ENCODE measurements at places on chromosomes 13 and 19.
A peak's percentile ranks its signal among the peaks of the same experiment; 100 is the strongest.

GRCh38 chr13:22031702-22032286, 360.9 kb downstream of the FGF9 start:
- no peak for DNase-seq

- no peak for DNase-seq
Measured at GRCh38 chr13:23965346-23965745, 68.0 kb upstream of the C1QTNF9B start.

DNA sequence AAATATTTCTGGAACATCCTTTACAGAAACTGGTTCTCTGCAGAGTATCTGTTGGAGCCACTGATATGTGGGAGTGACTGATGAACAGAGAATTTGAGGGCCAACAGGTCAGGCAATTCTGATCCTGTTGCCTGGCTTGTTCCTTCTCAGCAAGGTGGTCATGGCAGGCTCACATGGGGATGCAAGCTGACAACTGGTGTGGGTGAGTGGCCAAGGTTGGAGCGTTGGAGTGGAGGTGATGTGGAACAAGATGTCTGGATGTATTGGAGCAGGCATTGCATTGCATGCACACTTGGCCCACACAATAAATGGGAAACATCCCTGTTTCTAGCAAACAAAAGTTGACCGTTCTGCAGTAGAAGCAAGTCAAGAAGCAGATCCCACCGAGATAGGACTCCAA, 380.7 kb downstream of the ZNF536 start:
- no peak for DNase-seq

- no peak for DNase-seq
Measured at GRCh38 chr19:44725251-44725650, 23.3 kb upstream of the BCL3 start.

- DNase-seq = peak; percentile 84
Measured at GRCh38 chr19:12723641-12724426, at the start of gene TNPO2. Gene TNPO2, minus strand, starts transcription at chr19:12723932. Its CDS starts 2,955 bp downstream, at chr19:12720977.
